Stimulated activated CD8-positive, alpha-beta memory T cell treated with anti-CD3 and anti-CD28 coated beads, Interleukin-12 subunit alpha, Interleukin-12 subunit beta, amount 100 ng/mL, for 4 hours (primary cell): ENCODE measurements at places on chromosomes 5 and 9.

- DNase-seq = no peak
Measured at GRCh38 chr5:9059920-9060691, 485.8 kb downstream of the SEMA5A start.

- no peak for DNase-seq
Measured at GRCh38 chr5:173789031-173789920, 98.9 kb upstream of the CPEB4 start.

DNA sequence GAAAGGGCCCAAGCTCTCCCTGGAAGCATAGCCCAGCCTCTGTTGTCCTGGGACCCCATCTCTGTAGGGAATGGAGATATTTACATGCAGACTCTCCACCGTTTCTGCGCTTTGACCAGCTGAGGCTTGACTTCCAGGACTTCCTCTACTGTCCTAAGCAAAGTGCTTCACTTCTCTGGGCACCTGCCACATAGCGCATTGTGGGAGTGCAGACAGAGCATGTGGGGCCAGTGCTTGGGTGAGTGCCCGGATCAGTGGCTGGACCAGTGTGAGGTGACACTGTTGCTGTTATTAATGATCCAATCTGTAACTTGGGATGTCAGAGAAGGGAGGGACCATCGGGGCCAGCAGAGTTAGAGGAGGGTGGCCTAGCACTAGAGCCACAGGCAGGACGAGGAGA lies 10.5 kb downstream of the CXCL14 start:
- DNase-seq = no peak

- DNase-seq = no peak
Measured at GRCh38 chr5:2178071-2178477, 295.3 kb upstream of the IRX4 start.

- DNase-seq = no peak
Measured at GRCh38 chr5:109830955-109831502, 141.3 kb downstream of the MAN2A1 start.

DNA sequence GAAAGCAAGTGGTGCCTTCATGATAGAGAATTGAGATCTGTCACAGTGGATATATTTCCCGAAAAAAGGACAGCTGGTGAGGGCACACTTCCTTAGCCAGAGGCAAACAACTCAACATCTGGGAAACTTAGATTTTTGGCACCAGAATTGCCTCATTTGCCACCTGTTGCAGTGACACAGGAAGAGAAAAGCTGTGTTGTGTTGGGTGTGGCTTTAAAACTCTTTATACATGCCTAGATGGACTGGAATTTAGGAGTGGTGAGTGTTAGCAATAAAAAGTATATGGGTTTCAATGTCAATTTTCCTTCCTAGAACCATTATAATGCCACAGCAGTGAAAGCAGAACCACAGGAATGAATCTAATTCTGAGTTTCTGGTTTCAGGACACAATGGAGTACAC lies 62.6 kb upstream of the CEMIP2 start:
- no peak for DNase-seq

- no peak for DNase-seq
Measured at GRCh38 chr5:19098434-19098833, 889.6 kb downstream of the CDH18 start.

- no peak for DNase-seq
Measured at GRCh38 chr5:112822456-112822855, 38.6 kb upstream of the SRP19 start.

GRCh38 chr9:107067739-107068416 lies 204.9 kb downstream of the ZNF462 start:
- no peak for DNase-seq

DNA sequence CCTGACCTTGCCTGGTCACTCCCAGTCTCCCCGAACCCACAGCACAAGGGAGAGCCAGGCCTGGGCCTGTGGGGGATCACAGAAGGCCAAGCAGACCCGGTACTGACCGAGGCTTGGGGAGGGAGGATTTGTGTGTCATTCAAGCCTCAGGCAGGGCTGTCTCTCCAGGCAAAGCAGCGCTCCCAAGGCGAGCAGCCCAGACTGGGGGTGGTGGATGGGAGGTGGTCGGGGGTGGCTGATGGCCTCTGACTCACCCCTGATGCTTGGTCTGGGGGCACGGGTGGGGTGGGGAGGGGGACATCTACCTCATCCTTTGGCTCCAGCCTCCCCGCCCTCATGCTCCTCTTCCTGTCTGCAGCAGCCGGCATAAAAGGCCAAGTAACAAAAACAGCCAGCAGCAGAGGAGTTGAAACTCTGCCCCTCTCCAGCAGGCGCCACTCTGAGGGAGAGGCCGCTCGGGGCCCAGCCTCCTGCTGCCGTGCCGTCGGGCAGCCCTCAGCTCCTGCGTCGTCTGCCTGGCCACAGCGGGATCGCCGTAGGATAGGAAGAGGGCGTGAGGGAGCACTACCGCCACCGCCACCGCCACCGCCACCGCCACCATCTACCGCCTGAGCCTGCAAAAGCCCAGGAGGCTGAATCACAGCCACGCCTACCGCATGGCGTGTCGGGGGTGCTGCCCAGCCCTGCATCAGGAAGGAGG lies 166.0 kb downstream of the OLFM1 start:
- no peak for DNase-seq

DNA sequence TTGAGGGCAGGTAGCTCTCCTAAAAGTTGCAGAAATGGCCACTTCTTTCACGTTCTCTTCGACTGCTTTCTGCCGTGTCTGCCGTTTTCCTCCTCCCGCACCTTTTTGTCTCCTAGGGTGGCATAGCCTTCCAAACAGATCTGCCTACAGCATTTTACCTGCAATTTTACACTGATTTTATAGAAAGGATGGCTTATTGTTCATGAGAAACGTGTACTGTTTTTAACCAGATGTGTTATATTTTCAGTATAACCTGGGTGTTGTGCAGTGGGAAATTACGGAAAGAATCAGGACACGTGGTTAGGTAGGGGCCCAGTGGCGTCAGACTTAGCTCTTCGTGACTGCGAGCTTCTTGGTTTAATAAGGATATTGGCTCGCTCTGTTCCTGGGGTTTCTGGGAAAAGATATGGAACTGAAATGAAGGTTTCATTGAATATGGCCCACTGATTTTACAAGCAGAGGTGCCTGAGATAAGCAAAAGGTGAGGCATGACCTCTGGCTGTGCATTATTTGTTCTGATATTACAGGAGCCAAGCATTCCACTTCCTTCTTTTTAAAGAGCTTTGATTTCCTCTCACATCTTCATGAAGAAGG lies 43.7 kb upstream of the PRSS3 start:
- no peak for DNase-seq

DNA sequence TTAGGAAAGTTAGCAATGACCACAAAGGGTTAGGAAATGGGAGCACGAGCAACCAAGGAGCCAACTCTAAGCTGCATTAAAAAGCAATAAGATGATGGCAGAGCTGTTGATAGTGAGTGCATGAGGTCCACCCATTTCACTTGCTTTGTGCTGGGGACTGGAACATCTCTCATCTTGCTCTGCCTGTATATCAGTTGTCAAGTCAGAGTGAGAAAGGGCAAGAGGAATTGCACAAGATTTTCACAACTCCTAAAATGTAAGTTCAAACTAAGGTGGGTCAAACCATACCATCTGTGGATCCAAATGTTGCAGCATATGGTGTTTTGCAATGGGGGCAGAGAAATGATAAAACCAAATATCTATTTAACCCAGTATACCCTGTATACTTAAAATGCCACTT lies 2.8 kb upstream of the ESM1 start:
- DNase-seq = no peak

- no peak for DNase-seq
Measured at GRCh38 chr5:150399524-150400211, 13.0 kb downstream of the CD74 start.

- DNase-seq = no peak
Measured at GRCh38 chr9:12874395-12874794, 99.6 kb downstream of the LURAP1L start.

GRCh38 chr5:1883925-1884677 lies 1.4 kb upstream of the IRX4 start:
- DNase-seq = no peak

GRCh38 chr5:150604010-150604409 lies 36.5 kb upstream of the SYNPO start:
- DNase-seq = no peak

GRCh38 chr9:118652912-118653311 lies 716.3 kb downstream of the BRINP1 start:
- no peak for DNase-seq

DNA sequence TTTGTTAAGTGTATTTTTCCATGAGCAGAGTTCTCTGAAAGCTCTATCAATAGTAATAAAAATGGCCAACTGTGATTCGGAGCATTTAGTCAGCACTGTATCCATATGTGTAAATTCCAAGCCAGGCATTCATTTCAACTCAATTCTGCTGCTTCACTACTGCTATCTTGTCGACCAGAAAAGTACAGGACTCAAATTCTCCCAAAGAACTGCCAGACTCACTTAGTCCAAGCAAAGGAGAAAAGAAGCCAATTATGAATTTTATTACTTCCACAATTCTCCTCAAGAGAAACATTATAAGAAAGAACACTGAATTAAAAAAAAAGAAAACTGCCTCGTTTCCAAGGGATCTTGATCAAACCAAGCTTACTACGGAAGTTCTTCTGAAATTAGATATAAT lies 906.3 kb upstream of the DMAC1 start:
- DNase-seq = no peak

DNA sequence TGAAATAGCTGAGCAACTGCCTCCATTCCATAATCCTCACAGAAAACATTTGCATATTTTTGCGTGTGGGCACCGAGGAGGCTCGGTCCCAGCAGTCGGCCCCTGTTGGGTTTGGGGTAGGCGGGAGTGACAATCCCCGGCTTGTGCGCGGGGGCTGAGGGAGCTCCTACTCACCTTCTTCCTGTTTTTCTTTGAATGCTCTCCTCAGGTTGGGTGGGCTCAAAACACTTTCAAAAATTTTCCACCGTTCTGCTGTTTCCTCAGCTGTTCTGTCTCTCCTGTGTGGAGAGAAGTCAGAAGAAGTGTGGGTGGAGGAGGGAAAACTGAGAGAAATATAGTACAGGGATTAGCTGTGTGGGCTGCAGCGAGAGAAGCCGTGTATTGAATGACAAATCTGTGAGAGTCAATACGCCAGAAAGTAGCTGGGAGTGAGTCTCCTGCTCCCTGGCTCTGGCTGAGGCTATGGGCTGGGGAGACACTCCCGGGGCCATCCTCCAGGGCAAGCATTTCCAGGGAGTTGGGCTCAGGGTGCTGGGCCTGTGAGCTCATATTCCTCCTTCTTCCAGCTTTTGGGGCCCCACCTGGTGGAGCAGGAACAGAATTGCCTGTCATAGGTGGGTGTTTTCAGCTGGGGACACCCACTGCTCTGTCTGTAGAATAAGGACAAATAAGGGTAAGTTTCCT lies 84.7 kb downstream of the CMYA5 start:
- DNase-seq = no peak

GRCh38 chr5:39115644-39116343 lies 41.6 kb upstream of the RICTOR start:
- DNase-seq = no peak

GRCh38 chr5:173045474-173045873 lies 10.7 kb upstream of the CREBRF start:
- DNase-seq = no peak

- DNase-seq = no peak
Measured at GRCh38 chr5:15261269-15261995, 238.5 kb upstream of the FBXL7 start.

GRCh38 chr5:148719605-148720004 lies 65.3 kb upstream of the HTR4 start:
- no peak for DNase-seq

DNA sequence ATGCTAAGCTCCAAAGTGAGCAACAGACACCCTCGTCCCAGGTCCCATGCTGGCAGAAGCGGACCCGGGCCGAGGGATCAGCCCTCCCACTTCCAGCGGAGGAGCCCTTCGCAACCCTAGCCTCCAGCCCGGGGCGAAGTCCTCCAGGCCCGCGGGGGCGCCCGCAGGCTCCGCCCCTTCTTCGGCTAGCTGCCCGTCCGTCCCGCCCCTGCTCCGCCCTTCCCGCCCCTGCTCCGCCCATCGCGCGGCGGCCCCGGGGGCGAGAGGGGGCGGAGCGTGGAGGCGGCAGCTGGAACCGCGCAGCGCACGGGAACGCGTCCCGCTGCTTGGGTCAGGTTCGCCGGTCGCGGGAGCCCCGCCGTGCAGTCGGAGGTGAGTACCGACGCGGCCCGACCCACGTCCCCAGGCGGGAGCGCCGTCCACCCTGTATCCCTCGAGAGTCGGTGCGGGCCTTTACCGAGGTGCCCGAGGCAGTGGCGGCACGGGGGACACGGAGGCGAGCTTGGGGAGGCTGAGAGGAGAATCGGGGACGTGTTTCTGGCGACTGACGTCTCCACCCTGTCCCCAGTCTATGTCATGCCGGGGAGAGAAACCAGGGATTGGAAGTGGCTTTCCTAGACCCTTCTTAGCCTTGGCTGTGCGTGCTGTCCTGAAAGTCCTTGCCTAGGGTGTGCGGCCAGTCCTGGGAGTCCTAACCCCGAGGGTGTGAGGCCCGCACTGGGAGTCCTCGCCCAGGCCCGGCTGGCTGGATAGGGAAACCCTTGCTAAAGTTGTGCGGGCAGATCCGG lies at the start of gene ACO1:
ACO1 (plus strand) TSS at position 280 of the 788 bp plus-strand sequence. CDS start 20,864 bp downstream, outside the sequence.
- DNase-seq = peak; percentile 80

DNA sequence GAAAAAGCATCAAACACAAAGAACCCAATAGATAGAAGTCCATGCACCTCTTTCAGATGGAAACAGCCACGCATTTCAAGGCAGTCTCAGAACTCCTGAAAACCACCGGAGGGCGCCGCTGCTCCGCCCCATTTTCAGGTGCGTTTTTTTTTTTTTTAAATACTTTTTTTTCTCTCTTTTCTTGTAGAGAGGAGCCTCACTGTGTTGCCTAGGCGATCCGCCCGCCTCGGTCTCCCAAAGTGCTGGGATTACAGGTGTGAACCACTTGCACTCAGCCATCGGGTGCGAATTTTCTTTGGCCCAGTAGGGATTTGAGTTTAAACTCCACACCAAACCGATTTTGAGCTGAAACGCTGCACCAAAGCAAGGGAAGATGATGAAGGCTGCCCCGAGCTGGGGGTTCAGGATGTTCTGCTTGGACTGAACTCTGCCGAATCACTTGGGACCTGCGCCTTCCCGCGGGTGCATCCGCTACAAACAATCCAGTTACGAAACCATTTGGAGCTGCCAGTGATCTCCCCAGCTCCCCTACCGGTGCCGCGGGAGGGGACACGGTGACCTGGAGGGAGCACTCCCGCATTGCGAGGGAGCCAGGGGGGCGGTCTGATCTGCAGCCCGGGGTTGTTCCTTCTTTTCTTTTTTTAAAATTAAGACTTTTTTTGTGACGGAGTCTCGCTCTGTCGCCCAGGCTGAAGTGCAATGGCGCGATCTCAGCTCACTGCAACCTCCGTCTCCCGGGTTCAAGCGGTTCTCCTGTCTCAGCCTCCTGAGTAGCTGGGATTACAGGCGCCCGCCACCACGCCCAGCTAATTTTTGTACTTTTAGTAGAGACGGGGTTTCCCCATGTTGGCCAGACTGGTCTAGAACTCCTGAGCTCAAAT lies 1.4 kb downstream of the PTGR1 start:
- DNase-seq = peak; percentile 27

DNA sequence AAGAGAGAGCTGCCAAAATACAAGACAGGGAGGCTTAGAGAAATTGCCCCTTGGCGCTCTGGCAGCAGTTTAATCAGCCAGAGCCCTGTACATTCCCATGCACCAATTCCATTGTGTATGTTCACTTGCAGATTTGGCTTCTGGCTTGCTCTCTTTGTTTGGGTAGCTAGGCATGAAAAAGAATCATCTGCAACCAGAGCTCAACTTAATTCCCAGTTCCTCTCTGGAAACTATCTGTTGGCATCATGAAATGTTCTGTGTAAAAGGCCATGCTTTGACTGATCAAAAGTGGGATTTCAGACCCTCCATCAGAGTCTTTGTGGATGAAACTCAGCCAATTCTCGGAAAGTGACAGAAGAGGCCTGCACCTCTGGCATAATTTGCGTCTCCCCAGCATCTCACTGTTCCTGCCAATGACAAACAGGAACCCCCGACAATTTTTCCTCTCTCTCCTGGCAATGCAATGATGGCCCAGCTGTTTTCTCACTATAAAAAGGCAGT lies 53.8 kb upstream of the RAD23B start:
- no peak for DNase-seq
